ENCODE measurements at places on chromosomes 13 and 19.

GRCh38 chr19:32357720-32358119, 12.3 kb downstream of the ZNF507 start:
- DNase-seq = no peak

DNA sequence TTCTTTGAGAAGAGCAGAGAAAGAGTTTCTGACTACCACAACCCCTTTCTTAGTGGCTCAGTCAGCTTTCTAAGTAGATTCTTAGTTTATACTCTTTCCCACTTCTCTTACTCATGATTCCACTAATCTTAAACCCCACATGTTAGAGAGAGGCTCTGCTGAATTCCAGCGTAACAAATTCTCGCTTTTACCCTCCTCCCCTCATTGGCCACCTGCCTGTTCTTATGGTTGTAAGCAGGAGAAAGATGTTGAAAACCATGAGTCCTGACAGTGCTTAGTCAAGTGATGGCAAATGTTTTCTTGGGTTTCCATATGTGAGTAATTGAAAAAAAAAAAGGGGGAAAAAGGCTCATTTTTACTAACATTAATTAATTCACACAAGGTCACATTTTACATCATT, 125.9 kb downstream of the ZDHHC20 start:
- no peak for DNase-seq

DNA sequence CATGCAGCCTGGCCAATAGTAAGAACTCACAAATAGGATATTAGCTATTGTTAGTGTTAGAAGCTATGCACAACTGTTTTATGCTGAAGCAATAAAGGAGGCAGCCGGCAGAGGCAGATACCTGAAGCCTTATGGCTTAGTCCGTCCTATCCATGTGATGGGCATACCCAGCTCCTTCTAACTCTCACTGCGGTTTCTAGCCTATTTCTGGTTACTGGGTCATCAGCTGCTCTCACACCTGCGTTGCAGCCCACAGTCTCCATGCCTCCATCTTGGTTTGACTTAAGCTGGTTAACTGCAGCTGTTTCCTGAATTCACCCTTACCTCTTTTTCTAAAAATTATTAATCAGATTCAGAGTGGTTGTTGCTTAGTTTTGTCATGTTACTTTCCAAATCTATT, 40.5 kb upstream of the CNMD start:
- DNase-seq = no peak

DNA sequence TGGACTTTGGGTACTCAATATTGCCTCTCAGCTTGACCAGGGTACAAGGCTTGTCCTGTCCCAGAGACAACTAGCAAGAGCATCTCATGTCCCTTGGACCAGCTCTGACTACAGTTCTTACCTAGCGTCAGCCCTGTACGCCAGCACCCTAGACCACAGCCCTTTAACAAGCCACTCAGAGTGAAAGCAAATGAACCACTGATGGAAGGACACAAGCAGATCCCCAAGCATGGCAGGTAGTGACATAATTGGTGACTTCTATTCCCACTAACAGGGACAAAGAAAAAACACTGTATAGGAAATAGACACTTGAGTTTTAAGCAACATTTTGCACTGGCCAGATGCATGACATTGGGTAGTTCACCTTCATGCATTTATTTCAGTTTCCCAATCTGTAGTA, 8.8 kb upstream of the LRCH1 start:
- no peak for DNase-seq

DNA sequence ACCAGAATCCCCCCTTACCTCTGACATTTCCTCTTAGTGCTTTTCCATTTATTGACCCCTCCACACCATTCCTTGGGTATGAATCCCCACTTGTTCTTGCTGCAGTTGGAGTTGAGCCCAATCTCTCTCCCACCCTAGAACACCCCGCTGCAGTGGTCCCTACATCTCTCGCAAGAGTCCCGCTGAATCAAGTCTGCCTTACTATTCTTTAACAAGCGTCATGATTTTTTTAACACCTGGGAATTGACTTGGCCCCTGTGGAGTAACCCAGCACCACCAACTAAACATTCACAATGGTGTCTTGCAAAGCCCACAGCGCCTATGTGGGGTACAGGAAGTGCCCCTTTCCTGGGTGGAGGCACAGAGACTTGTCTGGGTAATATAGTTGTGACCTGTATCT, 13.2 kb upstream of the ZNF599 start:
- DNase-seq = no peak

GRCh38 chr19:435707-436412, 25.0 kb downstream of the SHC2 start:
- DNase-seq = no peak

DNA sequence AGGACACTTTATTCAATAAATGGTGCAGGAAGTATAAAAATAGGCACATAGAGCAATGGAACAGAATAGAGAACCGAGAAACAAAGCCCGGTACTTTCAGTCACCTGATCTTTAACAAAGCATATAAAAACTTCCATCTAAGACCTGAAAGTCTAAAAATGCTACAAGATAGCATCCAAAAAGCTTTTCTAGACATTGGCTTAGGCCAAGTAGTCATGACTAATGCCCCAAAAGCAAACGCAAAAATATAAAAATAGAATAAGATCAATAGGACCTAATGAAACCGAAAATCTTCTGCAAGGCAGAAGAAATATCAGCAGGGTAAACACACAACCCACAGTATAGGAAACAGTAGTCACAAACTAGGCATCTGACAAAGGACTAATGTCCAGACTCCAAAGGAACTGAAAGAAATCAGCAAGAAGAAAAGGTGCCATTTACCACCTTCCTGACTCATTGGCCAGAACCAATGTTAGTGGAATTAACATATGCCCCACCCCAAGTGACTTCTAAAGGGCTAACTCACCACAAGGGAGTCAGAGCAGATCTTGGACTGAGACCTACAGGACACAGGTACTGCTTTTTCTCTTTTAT, 40.8 kb upstream of the CEACAM21 start:
- no peak for DNase-seq
